Activated CD4-positive, alpha-beta T cell treated with anti-CD3 and anti-CD28 coated beads, Interleukin-2, amount 10 ng/mL, durations not matched to agents 24 days and 14 days (primary cell): ENCODE measurements at places on chromosomes 4 and X. TPM values are rescaled to one million over a fixed set of nuclear protein-coding genes. Genes with fewer than 3 reads are reported as not detected.

P2RY8 gene
- total RNA-seq = 19.1 and 19.5 TPM in 2 replicates

SHROOM3 gene
- total RNA-seq = 0.02 and 0.05 TPM in 2 replicates

TCP11X2 gene
- total RNA-seq = not detected in 2 replicates

CT83 gene
- not detected in 2 replicates for total RNA-seq

ZBTB49 gene
- total RNA-seq = 7.2 and 8.6 TPM in 2 replicates

ELMOD2 gene
- total RNA-seq = 10.5 and 12.3 TPM in 2 replicates

ARMCX1 gene
- total RNA-seq = 0.14 and 0.17 TPM in 2 replicates

ARHGEF6 gene
- 37.4 and 38.0 TPM in 2 replicates for total RNA-seq

PFKFB1 gene
- total RNA-seq = 0.47 and 0.58 TPM in 2 replicates

TLR1 gene
- 0.85 and 2.6 TPM in 2 replicates for total RNA-seq

ETDA gene
- not detected in 2 replicates for total RNA-seq

MBTPS2 gene
- total RNA-seq = 10.0 and 11.3 TPM in 2 replicates

SCOC gene
- 33.7 and 33.8 TPM in 2 replicates for total RNA-seq

TRPC5OS gene
- total RNA-seq = not detected in 2 replicates

PCDH11X gene
- total RNA-seq = not detected in 2 replicates

PROM1 gene
- total RNA-seq = not detected in 2 replicates

CHRNA9 gene
- not detected in 2 replicates for total RNA-seq

TMSB15C gene
- 3.1 and 3.6 TPM in 2 replicates for total RNA-seq

CNKSR2 gene
- 7.1 and 10.2 TPM in 2 replicates for total RNA-seq

LGI2 gene
- total RNA-seq = not detected in 2 replicates

CT45A5 gene
- not detected in 2 replicates for total RNA-seq

NXF2 gene
- not detected in 2 replicates for total RNA-seq

MYOZ2 gene
- total RNA-seq = not detected in 2 replicates

GPRASP2 gene
- 0.14 and 0.16 TPM in 2 replicates for total RNA-seq

NAA11 gene
- total RNA-seq = not detected in 2 replicates

SOX3 gene
- total RNA-seq = not detected in 2 replicates

VCX gene
- total RNA-seq = not detected in 2 replicates

RAB33A gene
- 20.6 and 21.0 TPM in 2 replicates for total RNA-seq

PDZD11 gene
- total RNA-seq = 28.9 and 30.0 TPM in 2 replicates

BEND4 gene
- 0.57 and 0.72 TPM in 2 replicates for total RNA-seq

ANXA3 gene
- 1.9 TPM in 2 replicates for total RNA-seq

MSX1 gene
- not detected in 2 replicates for total RNA-seq

COL4A5 gene
- total RNA-seq = not detected in 2 replicates
